ENCODE measurements at places on chromosomes 7 and 10. TPM values are rescaled to one million over a fixed set of nuclear protein-coding genes. Genes with fewer than 3 reads are reported as not detected.

Gene TLL2
- total RNA-seq = under 0.01 TPM

Gene LLCFC1
- not detected for total RNA-seq

Gene STAG3
- 0.20 TPM for total RNA-seq

Gene LFNG
- 11.6 TPM for total RNA-seq

Gene SYT15B
- total RNA-seq = 0.87 TPM

Gene PGAM2
- total RNA-seq = under 0.01 TPM

Gene ADAM22
- total RNA-seq = 0.40 TPM

Gene SHH
- total RNA-seq = under 0.01 TPM

Gene SFTPA2
- not detected for total RNA-seq

Gene ARHGAP19
- total RNA-seq = 6.2 TPM

Gene GNAT3
- not detected for total RNA-seq

Gene EEPD1
- 0.65 TPM for total RNA-seq

Gene GFRA1
- total RNA-seq = 18.5 TPM

Gene GOT1
- 15.5 TPM for total RNA-seq

Gene HOGA1
- under 0.01 TPM for total RNA-seq

Gene NET1
- total RNA-seq = 19.4 TPM

Gene HABP2
- total RNA-seq = under 0.01 TPM

Gene SDK1
- 0.79 TPM for total RNA-seq

Gene PTTG1IP2
- not detected for total RNA-seq

Gene NANOS1
- total RNA-seq = 0.60 TPM
